ENCODE measurements at places on chromosomes 13 and 19.

GRCh38 chr19:36963280-36963679 lies 47.1 kb downstream of the ZNF568 start:
- DNase-seq: no peak

DNA sequence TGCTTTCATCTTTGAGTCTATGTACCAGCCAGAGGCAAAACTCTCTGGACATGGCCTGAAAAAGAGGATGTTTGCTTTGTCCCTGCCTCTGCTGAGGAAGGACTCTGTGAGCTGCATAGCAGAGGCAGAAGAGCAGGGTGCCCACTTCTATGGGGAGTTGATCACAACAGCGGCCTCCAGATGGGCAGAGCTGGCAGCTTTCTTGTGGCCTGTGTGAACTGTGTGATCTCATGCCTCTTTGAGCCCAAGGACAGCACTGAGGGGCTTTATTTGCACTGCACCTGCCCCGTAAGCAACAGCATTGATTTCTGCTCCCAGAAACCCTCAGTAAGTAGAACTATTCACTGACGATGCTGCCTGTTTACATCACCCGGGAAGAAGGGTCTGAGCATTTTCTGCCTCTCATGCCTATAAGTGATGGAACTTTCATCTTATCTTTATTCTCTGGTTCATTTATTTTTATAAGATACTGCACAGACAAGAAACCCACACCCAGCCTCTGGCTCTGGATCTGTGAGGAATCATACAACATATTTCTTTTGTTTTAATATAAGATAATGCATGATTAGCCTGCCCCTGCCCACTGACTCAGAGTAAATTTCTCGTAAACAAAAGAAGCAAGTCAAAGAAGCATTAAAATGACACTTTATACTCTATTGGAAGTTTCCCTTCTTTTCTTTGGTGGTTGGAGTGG lies 244.2 kb upstream of the SOX21 start:
- no peak for DNase-seq

DNA sequence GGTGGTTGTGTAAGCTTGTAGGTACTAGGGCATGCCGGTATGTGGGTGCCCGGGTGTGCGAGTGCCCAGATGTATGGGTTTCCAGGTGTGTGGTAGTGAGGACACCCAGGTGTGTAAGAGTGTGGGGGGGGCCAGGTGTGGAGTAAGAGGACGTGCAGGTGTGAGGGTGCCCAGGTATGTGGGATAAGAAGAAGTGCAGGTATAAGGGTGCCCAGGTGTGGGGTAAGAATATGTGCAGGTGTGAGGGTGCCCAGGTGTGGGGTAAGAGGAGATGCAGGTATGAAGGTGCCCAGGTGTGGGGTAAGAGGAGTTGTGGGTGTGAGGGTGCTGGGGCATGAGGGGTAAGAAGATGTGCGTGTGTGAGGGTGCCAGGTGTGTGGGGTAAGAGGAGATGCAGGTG lies 14.3 kb downstream of the MARK4 start:
- DNase-seq: no peak

- DNase-seq: no peak
Observed at GRCh38 chr13:39931505-39931904, 276.0 kb downstream of the COG6 start.

DNA sequence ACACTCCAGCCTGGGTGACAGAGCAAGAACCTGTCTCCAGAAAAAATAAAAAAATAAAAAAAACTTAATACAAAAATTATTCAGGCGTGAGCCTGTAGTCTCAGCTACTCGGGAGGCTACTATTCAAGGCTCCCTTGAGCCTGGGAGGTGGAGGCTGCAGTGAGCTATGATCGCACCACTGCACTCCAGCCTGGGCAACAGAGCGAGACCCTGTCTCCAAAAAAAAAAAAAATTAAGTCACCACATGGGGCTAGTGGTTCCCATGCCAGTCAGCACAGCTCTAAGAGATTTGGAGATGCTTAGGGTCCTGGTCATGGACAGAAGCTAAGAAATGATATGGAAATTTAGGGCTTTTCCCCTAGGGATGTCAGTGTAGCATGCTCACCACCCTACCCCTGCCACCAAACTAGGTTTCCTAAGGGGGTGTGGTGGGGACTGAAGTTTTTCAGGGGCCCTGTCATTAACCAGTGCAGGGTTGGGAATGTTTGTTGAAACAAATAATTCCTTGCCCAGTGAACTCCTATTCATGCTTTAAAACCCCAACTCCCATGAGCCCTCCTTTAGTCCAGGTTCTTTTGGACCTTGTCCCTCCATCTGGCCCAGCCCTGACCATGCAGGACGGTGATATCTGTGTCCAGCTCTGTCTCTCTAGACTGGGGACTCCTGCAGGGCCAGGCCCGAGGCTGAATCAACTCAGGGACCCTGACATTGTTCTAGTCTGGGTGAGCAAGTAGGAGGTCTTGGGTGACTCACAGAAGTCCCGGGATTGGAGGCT lies 1.8 kb downstream of the FCHO1 start:
- peak; percentile 75 for DNase-seq

DNA sequence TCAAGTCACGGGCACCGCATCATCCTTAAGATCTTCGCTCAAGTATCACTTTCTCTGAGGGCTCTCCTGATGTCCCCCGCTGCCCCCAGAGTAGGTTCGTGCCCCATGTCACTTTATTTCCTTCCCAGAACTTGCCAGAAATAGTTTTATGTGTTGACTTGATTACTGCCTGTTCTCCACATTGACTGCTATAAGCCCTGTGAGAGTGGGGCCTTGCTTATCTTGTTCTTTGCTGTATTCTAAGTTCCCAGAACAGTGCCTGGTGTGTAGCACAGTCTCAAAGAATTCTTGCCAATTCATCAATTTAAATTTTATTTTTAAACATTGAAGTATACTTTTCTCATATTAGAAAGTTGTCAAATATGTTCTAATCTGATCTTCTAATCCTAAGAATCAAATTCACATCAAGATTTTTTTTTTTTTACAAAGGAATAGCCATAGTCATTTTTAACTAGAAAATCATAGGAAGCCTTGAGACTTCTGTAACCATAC lies 32.1 kb upstream of the GPR183 start:
- DNase-seq: no peak

DNA sequence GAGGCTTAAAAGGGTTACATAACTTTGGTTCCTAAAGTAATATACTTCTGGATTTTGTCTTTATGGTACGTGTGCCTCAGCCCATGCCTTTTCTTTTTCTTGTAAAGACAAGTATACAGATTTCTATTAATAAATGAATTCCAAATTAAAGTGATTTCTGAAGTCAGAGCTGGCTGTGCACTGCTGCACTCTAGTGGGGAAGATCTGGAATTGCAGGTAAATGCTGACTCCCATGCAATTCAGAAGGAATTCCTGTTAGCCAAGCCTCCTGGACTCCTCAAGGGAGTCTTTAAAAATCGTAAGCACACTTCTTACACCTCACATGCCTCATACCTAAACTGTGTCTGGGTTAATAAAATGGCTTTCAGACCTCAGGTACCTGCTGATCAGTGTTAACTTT lies 118.4 kb upstream of the SLC7A1 start:
- DNase-seq: peak; percentile 65

- DNase-seq: peak; percentile 66
Observed at GRCh38 chr13:94988654-94989053, 276.3 kb upstream of the SOX21 start.

DNA sequence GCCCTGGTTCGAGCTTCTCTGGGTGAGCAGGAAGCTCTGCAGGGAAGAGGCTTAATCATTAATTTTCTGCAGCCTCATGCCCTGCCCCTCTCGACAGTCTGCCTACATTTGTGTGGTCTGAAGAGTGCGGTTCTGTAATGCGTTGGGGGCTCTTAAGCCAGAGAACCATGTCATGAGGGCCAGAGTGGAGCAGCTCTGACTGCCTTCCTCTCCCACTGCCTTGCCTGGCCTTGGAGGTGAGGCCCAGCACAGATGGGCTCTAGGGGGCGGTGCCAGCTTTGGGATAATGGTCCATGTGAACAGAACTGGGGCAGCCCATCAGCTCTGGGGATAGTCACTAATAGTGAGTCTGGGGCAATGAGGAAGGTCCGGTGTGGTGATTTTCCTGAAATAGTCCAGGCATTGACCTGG lies 5.7 kb downstream of the FGF9 start:
- peak; percentile 64 for DNase-seq

DNA sequence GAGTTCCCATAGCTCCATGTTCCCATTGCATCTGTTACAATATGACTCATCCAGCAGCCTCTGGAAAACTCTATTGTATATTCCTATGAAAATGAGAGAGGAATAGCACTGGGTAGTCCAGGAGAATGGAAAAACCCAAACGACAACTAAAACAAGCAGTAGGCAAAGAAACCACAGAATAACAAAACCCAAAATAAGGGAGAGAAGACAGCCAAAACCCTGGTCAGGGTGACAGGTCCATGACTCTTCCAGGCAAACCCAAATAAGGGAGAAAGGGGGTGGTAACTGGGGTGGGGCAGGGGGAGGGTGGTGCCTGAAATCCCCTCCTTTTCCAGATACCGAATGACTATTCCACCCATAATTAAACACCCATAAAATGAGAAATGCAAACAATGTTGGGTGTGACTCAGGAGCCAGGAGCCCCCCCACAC lies 4.0 kb upstream of the ZNF8 start:
- peak; percentile 41 for DNase-seq

- no peak for DNase-seq
Observed at GRCh38 chr13:50951366-50951765, 41.8 kb downstream of the RNASEH2B start.

GRCh38 chr13:99662678-99663077 lies 161.4 kb downstream of the TM9SF2 start:
- DNase-seq: no peak

GRCh38 chr19:7482584-7483439 lies 6.0 kb downstream of the PEX11G start:
- no peak for DNase-seq

- no peak for DNase-seq
Observed at GRCh38 chr19:10830931-10831779, 4.9 kb downstream of the TMED1 start.

DNA sequence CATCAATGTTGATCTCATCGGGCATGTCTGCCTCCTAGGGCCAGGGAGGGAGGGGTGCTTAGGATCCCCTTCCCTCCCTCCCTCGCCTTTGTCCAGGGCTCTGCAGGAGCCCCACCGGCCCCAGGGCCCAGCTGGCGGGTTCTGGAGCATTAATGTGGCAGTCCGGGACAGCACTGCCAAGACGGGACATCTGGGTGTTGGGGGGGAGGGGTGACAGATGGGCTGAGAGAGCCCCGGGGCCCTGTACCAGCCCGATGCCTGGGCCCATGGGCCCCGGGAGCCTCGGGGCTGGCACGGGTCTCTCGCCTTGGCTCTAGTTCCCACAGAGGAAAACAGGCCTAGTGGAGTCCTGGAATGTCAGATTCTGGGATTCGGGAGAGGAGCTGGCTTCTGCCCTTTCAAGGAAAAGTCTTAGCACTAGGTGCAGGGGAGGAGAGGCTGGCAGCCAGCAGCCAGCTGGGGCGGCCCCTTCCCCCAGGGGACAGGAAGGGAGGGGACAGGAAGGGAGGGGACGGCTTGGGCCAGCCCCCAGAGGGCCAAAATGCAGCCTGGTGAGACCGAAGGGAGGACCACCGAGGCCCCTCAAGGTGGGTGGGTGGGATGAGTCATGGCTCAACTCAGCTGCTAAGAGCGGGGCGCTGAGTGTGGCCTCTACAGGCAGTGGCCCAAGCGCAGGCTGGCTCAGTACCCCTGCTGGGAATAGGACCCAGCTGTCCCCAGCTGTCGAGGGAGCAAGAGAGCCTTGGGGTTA lies 3.1 kb downstream of the PPP1R14A start:
- DNase-seq: no peak

GRCh38 chr19:55173714-55174409 lies 6.2 kb downstream of the SYT5 start:
- peak; percentile 42 for DNase-seq

DNA sequence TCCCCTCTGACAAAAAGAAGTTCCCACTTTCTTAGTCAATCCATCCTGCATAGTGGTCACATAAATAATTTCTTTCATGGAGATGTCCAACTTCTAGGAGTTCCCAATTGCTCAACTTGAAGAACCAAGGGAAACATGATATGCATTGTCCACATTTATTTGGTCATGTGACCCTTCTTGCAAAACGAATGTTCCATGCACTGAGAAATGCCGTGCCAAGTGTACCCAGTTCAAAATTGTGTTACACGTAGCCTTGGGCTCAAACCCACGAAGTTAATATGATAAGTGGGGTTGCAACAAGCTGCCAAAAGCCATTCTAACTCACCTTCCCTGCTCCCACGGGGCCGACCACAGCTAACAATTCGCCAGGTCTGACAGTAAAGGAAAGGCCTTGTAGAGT lies 113.1 kb downstream of the ABCC4 start:
- no peak for DNase-seq

DNA sequence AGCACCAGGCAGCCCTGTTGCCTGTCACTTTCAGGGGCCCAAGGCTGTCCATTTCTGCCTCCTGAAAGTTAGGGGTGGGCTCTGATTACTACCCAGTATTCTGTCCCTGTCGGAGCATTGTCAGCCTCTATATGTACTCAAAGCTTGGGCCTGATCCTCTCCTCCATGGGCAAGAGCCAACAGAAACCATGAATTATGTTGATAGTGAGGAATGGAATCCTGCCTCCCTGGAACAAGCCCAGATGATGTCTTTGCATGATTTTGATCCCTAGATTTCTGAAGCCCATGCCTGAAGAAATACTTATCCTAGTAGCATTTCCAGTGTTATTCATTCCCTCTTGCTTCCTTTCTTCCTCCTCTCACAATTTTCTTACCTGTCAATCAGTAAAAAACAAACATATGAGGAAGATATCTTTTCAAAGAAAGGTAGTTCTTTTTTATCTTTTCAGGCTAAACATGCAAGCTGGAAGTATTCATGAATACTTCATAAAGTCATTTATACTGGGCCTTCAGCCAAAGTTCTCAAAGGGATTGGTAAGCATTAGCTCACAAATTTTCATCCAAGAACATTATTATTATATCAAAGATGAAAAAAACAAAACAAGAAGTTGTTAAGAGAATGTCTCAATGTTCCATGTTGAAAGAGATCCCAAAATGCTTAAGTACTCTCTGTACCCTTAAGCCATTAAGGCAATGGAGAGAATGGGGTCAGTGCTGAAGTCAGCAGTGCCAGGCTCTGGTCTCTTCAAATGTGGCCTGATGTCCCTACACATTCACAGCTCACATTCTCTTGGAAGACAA lies 171.7 kb downstream of the NHLRC3 start:
- DNase-seq: no peak

- DNase-seq: no peak
Observed at GRCh38 chr19:14237014-14237941, 31.3 kb upstream of the ADGRL1 start.

GRCh38 chr13:111527614-111528229 lies 207.3 kb downstream of the TEX29 start:
- DNase-seq: no peak

DNA sequence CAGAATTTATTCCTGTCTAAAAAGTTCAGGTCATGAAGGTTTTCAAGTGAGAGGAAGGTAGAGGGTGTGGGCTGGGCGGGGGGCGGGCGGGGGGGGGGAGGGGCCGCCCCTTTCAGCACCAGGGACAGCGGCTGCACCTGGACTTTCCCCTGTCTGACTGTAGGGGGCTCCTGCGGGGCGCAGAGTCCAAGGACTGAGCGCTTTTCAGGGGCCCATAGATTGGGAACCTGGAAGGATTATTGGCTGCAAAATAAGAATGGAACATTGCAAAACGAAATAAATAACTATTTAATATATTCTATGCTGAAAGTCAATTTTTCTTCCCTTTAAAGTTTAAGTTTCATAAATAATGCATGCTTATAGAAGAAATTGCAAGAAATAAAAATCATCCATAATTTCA lies 8.9 kb upstream of the CYP4F3 start:
- peak; percentile 69 for DNase-seq

All from Karpas-422 (cell line).